ENCODE measurements at places on chromosomes 16 and 17.

DNA sequence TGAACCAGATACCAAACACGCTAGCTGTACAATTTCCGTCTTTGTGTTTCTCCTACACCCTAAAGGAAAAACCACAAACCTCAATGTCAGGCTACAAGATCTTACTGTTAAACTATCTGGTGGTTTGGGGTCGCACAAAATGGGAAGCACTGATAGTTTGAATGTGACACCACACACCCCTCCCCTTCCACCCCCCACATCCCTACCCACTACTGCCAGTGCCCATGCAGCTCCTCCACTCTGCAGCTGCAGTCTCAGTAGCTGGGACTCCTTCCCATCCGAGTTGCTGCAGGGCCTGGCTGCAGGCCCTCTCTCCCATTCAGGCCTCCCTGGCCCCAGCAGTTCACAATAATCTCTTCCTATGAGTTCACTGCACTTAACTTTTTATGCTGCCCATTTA lies 18.4 kb downstream of the TRAP1 start:
- peak; percentile 28 for DNase-seq

DNA sequence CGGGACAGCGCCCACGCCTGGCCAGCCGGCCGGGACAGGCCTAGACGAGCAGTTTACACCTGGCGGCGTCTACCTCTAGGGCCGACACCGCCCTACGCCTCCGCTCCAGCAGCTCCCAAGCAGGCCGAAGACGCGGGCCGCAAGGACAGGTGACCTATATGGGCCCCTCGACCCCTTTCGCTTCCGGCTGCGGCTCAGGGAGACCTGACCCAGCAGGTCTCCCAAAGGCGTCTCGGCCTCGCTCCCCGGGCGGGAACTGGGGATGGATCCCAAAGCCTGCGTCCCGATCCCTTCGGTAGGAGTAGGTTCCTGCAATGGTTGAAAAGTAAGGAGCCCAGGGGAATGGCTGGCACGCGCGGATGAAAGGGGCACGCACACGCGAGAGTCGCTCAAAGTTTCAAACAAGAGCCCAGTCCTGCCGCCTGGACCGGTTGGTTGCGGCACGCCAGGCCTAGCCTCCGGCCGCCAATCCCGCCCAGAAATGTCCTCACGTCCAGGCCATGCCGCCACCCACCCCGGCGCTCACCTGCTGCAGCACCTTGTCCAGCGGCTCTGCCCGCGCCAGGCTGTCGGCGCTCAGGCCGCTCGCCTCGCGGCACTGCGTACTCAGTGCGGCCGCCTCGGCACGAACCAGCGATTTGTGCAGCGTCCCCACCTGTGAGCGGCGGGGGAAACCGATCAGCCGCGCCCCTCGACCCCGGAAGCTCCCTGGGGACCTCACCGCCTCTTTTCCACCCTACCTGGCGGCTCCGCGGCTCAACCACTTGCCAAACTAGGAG lies 630 bp downstream of the ESRP2 start:
- DNase-seq: no peak

- no peak for DNase-seq
Measured at GRCh38 chr16:88676502-88677242, 9.6 kb downstream of the SNAI3 start.

DNA sequence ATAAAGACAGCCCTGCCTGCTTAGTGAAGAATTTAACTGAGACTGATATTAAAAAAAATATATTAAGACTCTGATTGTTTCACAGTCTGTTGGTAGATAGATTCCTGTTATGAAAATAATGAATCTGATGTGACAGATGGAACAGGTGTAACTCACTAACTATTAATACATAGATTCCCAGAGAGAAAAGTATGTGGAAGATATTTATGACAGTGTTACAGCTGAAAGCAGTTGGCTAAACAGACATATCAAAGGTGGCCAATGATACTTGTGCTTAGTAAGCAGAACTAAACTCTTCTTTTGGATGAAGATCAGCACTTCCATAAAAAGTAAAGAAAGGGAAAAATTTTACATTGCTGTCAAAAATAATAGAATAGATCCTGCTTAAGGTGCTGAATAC lies 598.2 kb upstream of the CA10 start:
- DNase-seq: no peak

DNA sequence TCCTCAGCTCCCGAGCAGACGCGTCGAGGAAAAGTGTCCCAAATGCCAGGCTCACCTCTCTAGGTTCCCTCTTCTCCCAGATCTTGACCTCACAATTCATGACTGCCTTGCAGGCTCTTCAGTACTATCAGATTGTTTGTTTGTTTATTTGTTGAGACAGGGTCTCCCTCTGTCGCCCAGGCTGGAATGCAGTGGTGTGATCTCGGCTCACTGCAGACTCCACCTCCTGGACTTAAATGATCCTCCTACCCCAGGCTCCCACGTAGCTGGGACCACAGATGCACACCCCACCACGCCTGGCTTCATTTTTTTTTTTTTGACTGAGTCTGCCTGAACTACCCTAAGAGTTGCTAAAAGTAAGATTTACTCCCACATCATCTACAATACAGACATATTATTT lies 15.9 kb downstream of the TMEM235 start:
- no peak for DNase-seq

DNA sequence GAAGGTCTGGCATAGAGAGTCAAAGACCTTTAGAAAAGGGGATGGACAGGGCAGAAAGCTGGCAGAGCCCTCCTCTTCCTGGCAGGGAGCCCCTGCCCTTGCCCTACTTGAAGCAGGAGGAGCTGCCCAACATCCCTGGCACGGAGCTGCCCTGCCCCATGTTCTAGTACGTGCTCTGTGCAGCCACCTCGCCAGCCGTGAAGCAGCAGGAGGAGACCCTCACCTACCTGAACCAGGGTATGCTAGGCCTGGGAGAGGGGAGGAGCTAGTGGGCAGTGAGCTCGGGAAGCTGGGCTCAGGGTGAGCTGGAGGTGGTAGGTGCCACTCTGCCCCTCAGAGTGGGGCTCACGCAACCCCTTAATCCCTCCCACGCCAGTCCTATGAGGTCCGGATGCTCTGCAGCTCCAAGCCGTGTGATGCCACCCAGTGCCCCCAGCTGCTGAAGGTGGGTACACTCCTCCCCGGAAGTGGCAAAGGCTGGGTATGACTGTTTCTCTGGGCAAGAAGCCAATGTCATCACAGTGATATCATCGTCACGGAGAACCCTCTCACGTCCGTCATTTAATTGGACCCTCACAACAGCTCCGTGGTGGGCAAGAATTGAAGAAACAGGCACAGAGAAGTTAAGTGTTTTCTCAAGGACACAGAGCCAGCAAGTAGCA lies 12.7 kb upstream of the STAC2 start:
- DNase-seq: peak; percentile 56

DNA sequence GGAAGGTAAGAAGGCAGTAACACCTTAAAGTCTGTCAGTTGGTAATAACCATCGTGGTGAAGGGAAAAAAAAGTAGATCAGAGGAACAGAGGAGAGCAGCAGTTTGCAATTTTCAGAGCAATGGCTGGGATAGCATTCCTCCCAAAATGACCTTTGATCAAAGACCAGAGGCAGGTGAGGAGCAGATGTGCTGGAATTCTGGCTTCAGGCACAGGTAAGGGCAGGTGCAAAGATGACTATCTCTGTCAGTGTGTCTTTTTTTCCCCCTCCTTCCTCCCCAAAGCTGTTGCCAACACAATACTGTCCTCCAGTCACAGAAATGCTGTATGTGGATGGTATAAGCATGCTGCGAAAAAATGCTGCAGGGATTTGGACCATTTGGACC lies 166.7 kb downstream of the XYLT1 start:
- no peak for DNase-seq

DNA sequence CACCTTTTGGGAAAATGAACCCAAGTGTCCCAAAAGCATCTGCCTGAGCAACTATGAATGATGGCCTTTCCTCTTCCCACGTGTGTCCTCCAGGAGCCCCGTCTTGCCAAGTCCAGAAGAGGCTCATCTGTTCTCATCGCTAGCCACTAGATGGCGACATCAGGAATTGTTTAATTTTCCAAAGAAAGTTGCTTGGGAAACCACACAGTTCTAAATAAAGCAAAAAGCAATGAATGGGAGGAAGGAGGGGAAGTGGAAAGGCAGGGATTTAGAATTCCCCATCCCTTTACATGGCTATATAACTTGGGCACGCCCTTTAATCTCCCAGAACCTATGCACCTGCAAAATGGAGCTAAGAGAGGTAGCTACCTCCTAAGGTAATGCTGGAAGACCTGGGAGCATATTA lies 9.0 kb upstream of the CDH5 start:
- DNase-seq: no peak

GRCh38 chr17:21482189-21482865 lies 106.2 kb downstream of the KCNJ12 start:
- no peak for DNase-seq

DNA sequence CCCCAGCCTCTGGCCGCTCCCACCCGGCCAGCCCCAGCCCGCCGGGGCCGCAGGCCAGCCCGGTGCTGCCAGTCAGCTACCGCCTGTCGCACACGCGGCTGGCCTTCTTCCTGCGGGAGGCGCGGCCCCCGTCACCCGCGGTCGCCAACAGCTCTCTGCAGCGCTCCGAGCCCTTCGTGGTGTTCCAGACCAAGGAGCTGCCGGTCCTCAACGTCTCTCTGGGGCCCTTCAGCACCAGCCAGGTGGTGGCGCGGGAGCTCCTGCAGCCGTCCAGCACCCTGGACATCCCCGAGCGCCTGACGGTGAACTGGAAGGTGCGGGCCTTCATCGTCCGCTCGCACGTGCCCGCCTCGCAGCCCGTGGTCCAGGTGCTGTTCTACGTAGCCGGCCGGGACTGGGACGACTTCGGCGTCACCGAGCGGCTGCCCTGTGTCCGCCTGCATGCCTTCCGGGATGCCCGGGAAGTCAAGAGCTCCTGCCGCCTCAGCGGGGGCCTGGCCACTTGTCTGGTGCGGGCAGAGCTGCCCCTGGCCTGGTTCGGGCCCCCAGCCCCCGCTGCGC lies 46.8 kb downstream of the TMEM132E start:
- DNase-seq: no peak

GRCh38 chr17:68298601-68299000 lies 7.3 kb downstream of the ARSG start:
- no peak for DNase-seq

DNA sequence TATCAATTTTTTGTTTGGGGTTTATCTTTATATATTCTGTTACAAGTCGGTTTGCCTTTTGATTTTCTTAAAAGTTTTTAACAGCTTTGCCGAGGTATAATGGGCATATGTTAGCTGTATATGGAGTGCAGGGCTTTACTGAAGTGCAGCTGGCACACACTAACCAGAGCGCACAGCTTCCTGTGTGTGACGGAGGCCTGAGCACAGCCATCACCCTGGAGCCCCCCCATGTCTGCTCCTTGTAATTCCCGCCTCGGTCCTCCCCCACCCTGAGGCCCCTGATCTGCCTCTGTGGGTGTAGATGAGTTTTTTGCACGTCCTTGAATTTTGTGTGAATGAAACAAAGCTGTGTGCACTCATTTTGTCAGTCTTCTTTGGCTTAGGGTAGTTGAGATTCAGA lies 60.1 kb upstream of the ZNF750 start:
- DNase-seq: no peak

- DNase-seq: no peak
Measured at GRCh38 chr17:80227666-80228065, 7.4 kb downstream of the SLC26A11 start.

GRCh38 chr16:46859719-46860152 lies 24.4 kb upstream of the GPT2 start:
- no peak for DNase-seq

DNA sequence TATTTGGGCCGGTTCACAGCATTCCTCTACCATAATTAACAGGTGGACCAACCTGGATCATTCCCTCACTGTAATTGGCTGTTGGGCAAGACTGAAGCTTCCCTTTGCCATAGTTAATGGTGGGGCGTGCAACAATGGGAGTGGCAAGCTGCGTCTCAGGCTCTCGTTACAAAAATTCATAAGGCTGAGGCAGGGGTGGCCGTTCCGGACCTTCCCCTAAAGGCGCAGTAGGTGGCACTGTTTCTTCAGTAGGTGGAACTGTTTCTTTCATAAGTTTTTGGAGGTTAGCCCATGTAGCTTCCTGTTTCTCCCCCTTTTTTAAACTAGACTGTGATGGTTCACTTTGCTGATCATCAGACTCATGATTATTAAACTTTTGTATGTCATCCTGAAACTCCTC lies 17.0 kb upstream of the TMC5 start:
- DNase-seq: no peak

DNA sequence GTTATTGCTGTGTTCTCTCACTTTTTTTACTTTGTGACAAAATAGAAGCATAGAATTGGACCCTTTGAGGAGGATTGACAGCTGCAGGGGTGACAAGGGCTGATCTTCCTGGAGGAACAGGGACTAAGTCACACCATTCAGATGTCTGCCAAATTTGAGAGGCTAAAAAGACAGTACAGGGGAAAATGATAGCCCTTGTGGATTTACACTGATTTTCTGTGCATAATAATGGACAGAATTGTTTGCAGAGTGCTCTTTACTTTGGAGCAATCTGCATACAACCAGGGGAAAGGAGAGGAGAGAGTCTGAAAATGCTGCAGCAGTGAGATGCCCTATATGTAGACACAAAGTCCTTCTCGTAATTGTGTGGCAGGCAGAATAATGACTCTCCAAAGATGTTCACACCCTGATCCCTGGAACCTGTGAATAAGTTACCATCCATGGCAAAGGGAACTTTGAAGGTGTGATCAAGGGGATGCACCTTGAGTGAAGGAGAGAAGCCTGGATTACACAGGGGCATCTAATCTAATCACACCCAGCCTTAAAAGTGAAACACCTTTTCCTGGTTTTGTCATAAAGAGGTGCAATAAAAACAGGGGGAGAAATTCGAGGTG lies 221.4 kb upstream of the CPHXL start:
- no peak for DNase-seq

- no peak for DNase-seq
Measured at GRCh38 chr17:53719229-53719628, 103.5 kb upstream of the KIF2B start.

- no peak for DNase-seq
Measured at GRCh38 chr17:78383725-78384471, 5.4 kb downstream of the PGS1 start.

GRCh38 chr17:74604200-74604599 lies 12.1 kb upstream of the CD300LD start:
- DNase-seq: no peak

GRCh38 chr17:65799454-65799853 lies 238.0 kb upstream of the AXIN2 start:
- DNase-seq: no peak

GRCh38 chr17:13228225-13228624 lies 210.4 kb upstream of the ELAC2 start:
- no peak for DNase-seq

DNA sequence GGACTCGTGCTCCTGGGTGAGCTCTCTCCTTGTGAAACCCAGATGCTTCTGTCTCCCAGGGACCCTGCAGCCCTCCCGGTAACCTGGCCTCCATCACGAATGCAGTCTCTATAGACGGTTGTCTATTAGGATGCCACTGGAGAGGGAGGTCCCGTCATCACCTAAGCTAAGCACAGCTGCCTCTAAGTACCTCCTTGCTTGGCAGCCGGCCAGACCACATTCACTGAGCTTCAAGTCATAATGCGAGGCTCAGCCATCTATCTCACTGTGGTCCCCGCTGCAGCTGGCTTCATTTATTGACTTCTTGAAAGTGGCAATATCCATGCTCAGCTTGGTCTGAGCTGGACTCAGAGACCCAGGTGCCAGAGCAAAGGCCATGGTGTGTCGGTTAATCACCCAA lies 74.5 kb upstream of the HSBP1 start:
- no peak for DNase-seq

Measured in T-helper 2 cell (primary cell).